Naive thymus-derived CD4-positive, alpha-beta T cell (primary cell): ENCODE measurements at places on chromosomes 11 and 22. TPM values are rescaled to one million over a fixed set of nuclear protein-coding genes. Genes with fewer than 3 reads are reported as not detected.

GVQW3 gene
- polyA plus RNA-seq = 2.1 TPM

ROM1 gene
- polyA plus RNA-seq = 0.51 TPM

CHEK2 gene
- 11.5 TPM for polyA plus RNA-seq

SCUBE1 gene
- not detected for polyA plus RNA-seq

DNA sequence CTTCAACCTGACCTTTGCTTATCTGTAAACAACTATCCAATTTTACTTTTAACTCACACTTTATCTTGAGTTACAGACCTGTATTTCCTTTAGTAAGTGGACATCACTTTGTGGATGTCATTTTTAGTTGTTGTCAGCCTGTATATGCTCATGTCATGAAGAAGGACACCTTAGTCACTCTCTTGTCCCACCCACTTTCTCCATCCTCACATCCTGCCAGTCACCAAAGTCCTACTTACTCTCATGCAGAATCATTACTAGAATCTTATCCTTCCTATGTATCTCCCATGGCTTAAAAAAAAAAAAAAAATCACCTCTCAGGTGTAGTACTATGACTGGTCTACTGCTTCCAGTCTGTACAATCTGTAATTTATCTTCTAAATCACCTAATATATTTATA is 43.3 kb downstream of the SESN3 start:
- no peak for DNase-seq

DNA sequence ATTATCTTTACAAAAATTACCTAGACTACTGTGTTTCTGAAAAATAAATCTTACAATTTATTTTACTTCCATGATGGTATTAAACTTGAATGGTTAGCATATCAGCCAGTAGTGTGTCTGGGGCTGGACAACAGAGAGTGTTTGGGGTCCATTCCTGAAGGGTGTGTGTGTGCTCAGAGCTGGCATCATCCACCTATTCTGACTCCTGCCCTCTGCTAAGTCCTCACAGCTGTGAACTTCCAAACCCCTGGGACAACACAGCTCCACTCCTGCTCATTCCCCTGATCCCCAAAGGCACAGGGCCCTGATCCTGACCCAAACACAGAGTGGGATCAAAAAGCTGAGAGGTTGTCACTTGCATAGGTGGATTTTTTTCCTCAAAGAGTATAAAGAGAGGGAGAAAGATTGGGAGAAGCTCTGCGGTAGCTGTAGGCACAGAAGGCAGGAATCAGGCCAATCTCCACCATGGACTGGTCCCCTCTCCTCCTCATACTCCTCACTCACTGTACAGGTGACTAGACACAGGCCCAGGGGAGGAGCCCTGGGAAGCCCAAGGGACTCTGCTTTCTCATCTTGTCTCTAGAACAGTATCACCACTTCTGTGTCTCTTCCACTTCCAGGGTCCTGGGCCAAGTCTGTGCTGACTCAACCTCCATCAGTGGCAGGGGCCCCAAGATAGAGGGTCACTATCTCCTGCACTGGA is 55.7 kb upstream of the TOP3B start:
- DNase-seq = no peak

GRCh38 chr11:67045314-67045713 is 11.3 kb upstream of the RHOD start:
- no peak for DNase-seq

- DNase-seq = no peak
Measured at GRCh38 chr11:17978553-17979287, 34.1 kb downstream of the SERGEF start.

DNA sequence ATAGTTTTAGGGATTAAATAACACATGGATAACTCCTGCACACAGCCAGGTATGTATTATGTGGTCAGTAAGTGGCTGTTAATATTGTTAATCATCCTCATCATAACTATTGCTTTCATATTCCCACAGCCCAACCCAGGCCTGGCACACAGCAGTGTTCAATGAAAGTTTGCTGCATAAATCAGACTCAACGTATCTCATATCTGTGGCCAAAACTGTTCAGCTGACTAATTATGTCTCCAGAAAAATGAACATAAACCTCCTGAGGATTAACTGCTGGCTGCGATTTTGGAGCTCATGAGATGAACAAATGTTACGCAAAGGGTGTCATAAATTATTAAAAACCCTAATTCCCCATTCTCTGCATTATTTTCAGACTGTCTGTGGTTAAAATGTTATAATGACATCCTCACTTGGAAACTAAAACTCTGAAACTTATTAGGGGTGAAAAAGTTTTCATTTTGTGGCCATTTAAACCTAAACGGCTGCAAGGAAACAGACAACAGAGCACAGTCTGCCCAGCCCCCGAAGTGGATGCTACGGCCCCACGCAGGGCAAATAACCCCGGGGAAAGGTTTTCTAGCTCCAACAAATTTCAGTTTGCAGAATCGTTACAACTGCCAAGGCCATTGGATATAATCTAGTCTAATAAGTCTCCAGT is 17.3 kb downstream of the ABCC8 start:
- no peak for DNase-seq

DNA sequence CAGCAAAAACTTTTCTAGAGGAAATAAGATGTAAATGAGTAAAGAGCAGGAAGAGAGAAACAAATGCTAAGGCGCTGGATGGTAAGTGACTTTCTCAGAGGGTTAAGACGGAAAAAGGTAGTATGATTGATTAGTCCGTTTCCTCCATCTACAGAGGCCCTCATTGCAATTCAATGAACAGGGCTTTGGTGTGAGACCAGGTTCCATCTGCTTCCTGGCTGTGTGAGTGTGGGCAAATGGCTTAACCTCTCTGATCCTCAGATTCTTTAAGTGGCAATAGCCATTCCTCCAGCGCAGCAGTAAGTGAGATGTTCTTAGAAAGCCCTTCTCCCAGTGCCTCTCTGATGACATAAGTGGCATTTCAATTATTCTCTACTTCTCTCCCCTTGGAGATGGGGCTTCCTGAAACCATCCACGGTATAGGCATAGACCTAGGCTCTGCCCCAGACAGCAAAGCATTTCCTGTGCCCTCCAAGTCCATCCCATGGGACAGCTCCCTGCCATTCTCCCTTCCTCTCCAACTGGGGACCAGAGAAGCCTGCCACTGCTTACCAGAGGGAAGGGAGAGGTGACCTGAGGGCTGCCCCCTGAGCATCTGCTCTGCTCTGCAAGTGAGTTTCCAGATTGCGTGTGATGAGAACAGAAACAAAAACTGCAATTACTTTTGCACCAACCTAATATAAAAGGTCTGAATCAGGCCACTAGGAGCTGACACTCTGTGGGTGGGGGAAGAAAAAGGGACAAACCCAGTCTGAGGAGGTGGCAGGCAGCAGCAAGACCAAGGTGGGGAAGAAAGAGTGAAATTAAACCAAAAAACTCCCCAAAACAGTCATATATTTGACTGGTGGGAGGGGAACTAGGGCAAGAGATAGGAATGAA is 12.7 kb upstream of the CD44 start:
- no peak for DNase-seq

DNA sequence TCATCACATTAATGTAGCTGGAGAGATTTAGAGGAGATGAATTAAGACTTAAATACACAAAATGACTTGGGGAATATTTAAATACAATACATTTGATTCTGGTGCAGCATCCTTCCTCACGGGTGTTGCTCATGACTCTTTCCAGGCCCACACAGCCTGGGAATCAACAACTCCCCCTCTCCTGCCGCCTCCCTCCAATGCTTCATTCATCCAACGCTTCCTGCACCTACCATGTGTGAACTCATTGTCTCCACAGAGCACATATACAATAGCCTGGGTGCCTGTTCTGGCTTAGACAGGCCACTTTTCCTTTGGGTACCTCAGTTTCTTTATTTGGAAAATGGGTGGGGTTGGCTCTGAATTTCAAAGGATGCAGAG is 476.9 kb upstream of the CADM1 start:
- no peak for DNase-seq

DNA sequence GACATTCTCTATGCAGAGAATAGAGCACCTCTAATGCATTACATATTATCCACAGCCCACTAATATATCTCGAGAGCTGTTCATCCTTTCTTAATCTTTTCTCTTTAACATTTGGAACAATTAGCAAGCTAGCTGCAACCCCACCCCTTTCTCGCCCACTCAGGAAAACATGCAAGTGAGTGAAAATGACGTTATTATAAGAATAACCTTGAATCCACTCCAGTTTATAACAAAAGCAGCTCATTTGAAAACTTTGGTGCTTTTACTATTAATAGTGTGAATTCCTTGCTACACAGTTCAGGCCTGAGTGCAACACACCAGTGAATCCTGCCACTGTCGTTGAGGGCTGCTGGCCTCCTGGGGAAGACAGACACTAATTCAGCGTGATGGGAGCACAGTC is 63.3 kb upstream of the BMAL1 start:
- DNase-seq = no peak

DNA sequence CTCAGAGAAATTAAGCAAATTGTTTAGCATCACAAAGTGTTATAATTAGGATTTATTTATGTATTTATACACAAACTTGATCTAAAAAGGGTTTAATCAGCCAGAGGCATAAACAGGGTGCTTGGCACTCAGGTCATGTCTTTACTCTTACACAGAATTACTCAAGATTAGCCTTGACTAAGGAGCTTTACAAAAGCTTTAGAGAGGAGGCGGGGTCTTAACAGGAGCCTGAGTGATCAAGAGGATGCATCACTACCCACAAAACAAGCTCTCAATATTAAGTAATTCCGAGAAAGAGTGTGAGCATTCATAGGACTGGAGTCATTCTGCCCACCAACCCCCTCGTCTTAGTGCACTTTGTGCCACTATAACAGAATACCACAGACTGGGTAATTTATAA is 103.0 kb downstream of the SPATA19 start:
- no peak for DNase-seq

- DNase-seq = no peak
Measured at GRCh38 chr11:95253141-95253540, 22.1 kb upstream of the SESN3 start.
